ENCODE measurements at places on chromosomes 3 and 15. TPM values are rescaled to one million over a fixed set of nuclear protein-coding genes. Genes with fewer than 3 reads are reported as not detected.

GRCh38 chr15:56042498-56042897 is 49.1 kb upstream of the NEDD4 start:
- no peak for DNase-seq

DNA sequence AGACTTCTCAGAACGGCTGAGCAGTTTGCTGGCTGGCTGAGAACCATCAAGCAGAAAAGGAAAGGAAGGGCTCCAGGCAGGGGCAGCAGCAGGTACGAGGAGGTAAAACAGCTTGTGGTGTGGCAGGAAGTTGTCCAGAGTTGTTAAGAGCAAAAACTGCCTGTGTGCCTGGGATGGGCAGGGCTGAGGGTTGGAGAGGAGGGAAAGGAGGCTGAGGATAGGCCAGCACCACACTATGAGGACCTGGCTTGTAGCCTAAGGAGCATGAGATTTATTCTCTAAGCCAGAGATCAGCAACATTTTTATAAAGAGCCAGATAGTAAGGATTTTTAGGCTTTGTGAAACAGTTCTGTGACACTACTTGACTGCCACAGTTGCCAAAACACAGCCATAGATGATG is 8.0 kb downstream of the IGSF10 start:
- DNase-seq = no peak

DNA sequence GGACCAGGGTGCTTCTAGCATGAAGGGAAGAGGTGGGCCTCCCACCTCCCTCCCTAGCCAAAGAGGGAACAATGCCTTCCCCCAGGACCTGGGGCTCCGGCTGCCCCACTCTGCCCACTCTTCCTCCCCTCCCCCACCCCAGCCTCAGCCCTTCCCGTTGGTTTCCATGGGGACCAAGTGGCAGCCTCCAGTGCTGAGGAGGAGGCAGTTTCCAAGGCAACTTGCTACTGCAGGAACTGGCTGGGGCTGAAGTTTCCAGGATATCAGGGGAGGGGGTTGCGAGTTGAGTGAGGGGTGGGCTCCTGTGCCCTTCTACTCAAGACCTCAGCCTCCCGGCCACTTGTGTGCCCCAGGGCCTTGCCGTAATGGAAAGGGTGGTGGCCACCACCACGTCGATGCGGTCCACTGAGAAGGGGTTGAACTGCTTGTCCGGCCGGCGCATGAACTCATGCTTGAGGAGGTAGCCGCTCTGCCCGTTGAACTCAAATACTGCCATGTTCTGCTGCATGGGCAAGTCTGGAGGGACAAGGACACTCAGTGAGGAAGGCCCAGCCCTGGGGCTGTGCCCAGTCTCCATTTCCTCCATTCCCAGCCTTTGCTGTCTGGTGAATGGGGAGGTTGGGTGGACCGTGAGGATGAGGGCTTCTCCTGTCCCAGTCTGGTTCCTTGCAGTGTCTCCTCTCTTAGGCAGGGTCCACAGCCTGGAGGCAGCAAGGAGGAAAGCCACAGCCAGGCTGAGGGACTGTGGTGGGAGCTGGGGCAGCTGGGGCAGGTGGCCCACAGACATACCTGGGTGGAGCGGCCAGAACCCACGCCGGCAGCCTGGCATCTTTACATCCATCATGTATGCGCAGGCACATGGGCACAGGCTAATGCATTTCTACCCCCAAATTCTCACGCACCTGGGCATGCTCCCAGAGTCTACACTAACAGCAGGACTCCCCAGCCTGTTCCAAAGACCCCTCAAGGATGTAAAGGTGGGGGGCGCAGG is 11.3 kb upstream of the ANKRD63 start:
- DNase-seq = peak; percentile 84

DNA sequence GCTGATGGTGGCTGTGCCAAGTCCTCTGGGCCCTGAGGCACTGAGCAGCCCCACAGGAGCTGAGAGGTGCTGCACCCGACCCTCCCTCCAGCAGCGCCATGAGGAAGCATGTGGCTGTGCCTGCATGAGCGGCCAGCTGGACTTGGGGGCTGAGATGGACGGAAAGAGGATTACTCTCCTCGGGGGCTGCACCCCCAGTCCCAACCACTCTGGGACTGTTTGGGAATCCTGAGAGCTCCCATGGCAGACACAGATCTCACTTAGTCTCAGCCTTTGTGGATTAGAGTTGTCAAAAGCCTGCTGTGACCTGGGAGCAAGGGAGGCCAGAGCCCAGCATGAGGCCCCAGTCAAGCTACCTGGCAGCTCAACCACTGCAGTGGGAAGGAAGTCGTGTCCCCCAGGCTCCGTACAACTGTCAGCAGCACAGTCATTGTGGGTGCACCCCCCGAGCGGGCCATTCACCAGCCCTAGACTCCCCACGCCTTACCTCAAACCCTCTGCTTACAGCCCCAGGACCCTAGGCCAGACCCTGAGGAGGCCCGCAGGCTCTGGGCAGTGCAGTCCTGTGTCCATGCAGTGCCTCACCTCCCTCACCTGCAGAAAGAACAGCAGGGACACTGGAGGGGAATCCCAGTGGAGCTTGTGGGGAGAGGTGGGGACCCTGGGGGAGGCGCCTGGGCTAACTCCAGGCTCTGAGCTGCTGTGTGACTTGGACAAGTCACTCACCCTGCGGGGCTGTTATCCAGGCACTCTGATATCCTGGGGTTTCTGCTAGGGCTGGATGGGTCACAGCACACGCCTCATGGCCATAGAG is 17.1 kb downstream of the PRR23E start:
- no peak for DNase-seq

DNA sequence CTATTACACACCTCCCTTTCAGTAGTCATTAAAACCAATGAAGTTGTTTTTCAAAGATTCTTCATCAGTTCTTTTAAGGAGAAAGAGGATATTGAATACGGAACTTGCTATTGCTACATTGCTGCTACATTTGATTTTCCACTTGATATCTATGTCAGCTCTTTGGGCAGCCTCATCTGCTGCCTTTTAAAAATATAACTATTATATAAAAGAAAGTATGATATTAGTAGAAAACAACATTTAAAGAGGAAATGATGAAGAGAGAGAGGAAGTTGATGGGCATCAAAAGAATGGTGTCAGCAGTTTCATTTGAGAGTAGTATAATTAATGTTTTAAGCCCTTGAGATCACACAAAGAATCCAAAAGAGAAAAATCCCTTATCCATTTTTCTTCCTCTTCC is 171.4 kb downstream of the NFKBIZ start:
- no peak for DNase-seq

GRCh38 chr3:23468203-23468602 is 265.1 kb downstream of the UBE2E2 start:
- DNase-seq = no peak

DNA sequence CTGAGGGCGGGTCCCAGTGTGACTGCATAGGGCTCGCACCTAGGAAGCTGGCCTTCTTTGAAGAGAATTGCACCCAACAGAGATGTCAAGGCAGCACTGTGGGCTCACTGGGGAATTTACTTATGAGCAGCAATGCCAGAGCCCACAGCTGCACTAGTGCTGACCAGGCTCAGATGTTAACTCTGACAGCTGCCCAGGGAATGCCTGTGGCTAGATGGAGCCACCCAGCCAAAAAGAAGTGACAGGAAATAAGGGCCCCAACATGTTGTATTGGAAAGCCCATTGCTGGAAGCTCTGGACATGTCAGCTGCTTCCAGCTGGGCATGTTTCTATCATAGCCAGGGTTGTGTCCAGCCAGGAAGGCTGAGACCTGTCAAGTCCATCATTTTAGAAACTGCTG is 90.9 kb upstream of the ZNF280D start:
- DNase-seq = no peak

- no peak for DNase-seq
Measured at GRCh38 chr3:170437696-170438407, 19.2 kb downstream of the CLDN11 start.

GRCh38 chr3:194608981-194609380 is 24.2 kb downstream of the TMEM44 start:
- DNase-seq = no peak

DNA sequence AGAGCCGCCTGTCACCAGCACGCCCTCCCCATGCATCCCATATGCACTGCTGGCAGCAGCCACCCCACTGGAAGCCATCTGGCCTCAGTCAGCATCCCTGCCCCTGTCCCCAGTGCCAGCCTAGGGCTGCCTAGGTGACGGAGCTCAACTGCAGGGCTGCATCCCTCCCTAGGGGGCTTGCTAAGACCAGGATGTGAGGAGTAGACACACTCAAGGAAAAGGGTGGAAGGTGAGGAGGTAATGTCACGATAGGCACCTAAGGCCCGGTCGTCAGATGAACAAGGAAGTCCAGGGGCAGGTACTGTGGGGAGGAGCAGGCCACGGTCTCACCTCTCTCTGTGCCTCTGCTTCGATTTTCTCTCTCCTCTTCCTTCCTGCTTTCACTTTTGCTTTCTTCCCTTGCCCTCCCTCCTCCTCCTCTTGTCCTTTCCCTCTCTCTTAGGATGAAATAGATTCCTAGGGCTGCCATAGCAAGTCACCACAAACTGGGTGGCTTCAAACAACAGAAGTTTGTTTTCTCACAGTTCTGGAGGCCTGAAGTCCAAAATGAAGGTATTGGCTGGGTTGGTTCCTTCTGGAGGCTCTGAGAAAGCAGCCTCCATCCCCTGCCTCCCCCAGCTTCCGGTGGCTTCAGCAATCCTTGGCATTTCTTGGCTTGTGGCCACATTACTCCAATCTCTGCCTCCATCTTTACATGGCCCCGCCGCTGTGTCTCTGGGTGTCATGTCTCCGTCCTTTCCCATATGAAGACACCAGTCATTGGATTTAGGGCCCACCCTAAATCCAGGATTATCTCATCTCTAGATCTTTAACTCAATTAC is 298.3 kb downstream of the SHQ1 start:
- DNase-seq = no peak

DNA sequence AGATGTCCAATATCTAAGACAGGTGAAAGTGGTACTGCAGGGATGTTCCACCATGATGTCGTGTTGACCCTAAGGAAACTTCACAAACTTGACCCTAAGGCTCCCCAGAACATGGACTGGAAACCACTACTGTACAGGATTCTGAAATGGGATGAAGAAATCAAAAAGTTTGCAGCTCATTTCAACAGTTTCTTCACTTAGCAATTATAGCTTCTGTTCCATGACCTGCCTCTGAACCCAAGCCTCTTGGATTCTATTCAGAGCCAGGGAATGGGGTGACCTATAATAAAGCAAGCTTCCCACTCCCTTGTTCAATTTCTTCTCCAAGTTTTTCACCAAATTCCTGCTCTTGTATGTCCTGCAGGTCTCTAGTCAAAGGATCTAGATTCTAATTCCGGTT is 40.7 kb downstream of the DUT start:
- no peak for DNase-seq

GRCh38 chr3:78908236-78908635 is 859.6 kb downstream of the ROBO1 start:
- no peak for DNase-seq

DNA sequence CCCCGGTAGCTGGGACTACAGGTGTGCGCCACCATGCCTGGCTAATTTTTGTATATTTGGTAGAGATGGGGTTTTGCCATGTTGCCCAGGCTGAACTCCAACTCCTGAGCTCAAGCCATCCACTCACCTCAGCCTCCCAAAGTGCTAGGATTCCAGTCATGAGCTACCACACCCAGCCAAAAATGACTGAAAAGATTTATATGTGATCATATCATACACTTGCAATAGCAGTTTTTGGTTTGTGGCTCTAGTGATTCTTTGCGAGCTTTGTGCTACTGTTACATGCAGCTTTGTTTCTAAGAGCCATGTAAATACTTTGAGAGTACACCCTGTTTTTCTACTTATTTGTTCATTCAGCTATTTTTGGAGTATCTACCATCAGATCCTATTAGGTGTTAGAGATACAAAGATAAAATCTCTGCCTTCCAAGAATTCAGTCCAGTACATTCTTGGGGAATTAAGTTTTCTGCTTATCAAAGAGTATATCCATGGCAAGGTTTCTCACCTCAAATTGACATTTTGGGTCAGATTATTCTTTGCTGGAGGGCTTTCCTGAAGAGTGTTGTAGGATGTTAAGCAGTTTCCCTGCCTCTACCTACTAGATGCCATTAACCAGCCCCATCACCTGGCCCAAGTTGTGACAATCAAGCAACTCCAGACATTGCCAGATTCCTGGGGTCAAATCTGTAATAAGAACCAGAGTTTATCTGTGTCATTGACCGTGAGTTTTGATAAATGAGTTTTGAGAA is 15.0 kb downstream of the SNAP23 start:
- DNase-seq = no peak

GRCh38 chr3:182111967-182112366 is 400.2 kb downstream of the SOX2 start:
- no peak for DNase-seq

DNA sequence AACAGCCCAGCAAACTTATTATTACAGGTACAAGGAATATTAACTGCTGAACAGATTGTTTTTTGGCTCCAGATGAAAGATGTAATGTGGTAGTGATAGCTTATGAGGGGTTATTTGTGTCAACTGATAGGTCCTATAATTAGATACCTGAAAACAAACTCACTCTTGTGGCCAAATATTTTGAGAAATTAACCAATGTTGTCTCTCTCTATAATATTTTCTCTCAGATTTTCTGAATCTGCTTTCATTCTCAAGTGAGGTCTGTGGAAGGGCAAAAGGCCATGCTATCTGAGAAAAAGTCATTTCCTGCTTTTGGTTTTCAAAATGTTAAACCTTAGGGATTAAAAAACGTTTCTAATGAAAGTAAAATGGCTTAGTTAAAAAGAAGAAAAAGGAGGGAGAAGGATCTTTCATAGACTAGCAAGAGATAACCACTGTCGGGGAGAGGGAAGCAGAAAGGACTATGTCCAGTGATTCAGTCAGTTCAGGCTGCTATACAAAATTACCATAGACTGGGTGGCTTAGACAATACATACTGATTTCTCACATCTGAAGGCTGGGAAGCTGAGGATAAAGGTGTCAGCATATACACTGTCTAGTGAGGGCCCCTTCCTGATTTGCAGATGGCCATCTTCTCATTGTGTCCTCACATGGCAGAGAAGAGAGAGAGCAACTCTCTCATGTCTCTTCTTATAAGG is 277.5 kb upstream of the P2RY1 start:
- DNase-seq = no peak

DNA sequence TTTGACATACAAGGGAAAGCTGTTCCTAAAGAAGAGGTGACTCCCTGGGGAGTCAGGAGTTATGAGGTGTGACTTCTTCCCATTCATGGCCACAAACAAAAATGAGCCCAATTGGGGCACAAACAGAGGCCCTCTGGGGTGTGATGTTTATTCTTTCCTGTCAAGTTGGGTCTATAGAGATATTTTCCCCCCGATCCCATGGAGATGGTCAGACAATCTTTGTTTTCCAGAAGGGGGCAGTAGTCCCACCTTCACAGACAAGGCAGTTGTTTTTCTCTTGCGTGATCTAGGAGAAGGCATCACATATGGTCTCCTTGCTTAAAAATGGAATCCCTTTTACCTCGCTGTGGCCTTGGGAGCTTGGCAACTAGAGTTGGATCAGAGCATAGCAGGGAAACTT is 110.3 kb downstream of the MFSD1 start:
- no peak for DNase-seq

The CASR gene
- total RNA-seq = not detected

The GJD2 gene
- not detected for total RNA-seq

The CTXN2 gene
- not detected for total RNA-seq

The KNG1 gene
- not detected for total RNA-seq

The DNAH12 gene
- 0.29 TPM for total RNA-seq

The SKOR1 gene
- total RNA-seq = 0.27 TPM

The CX3CR1 gene
- 0.12 TPM for total RNA-seq

The SLC24A5 gene
- total RNA-seq = not detected

The ST3GAL6 gene
- total RNA-seq = not detected

The TGM4 gene
- not detected for total RNA-seq

The CFAP161 gene
- total RNA-seq = not detected

The SCAMP5 gene
- 20.6 TPM for total RNA-seq

The DUOX2 gene
- not detected for total RNA-seq

The BTLA gene
- total RNA-seq = 0.42 TPM

The EAF2 gene
- total RNA-seq = 3.7 TPM
